ENCODE measurements at places on chromosomes 7 and 10.

DNA sequence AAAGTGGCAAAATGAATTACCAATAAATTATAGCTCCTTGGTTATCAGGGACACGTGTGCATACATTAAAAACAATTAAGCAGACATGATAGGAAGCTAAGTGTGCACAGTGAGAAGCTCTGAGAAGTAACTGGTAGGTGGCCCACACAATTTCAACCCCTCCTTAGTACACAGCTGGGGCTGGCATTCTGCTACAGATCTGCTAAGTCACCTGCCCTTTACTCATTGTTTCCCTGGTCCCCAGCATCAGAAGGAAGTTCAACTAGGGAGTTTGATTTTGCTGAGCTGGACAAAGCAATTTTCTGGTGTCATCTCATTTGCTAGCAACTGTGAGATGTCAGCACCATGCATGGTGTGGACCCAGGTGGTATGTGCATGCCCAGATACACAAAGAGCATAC is 424.1 kb upstream of the NPVF start:
- DNase-seq = no peak

DNA sequence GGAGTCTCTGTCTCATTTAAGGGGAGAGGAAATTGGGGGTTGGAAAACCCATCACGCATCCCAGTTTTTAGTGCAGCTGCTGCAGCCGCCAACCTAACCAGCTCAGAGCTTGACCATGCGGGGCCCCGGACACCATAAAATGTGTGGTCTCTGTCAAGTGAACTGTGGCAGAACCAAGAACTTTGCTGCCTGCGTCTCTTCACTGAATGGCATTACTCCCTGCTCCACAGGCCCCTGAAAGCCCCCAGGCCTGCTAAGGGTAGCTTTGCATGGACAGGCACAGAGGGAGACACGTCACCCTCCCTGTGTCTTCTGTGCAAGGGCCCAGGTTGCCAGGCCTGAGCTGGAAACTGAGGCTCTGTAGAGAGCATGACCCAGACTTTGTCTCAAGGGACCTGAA is 144.6 kb upstream of the GPR26 start:
- no peak for DNase-seq

DNA sequence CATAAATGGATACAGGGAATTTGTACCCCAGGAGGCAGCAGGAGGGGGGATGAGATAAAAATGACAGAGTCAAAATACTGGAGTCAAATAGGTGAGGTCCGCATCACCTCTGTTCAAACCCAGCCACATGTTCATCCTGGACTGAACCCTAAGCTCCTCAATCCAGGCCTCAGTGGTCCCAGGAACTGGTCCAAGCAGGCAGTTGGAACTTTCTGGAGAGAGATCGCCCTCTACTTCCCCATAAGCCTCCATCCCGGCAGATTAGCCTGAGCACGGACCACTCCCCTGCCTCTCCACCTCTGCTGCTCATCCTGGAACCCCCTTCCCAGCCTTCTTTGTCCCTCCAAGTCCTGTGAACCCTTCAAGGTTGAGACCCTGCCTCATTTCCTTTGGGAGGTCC is 959.7 kb upstream of the ZNF722 start:
- no peak for DNase-seq

DNA sequence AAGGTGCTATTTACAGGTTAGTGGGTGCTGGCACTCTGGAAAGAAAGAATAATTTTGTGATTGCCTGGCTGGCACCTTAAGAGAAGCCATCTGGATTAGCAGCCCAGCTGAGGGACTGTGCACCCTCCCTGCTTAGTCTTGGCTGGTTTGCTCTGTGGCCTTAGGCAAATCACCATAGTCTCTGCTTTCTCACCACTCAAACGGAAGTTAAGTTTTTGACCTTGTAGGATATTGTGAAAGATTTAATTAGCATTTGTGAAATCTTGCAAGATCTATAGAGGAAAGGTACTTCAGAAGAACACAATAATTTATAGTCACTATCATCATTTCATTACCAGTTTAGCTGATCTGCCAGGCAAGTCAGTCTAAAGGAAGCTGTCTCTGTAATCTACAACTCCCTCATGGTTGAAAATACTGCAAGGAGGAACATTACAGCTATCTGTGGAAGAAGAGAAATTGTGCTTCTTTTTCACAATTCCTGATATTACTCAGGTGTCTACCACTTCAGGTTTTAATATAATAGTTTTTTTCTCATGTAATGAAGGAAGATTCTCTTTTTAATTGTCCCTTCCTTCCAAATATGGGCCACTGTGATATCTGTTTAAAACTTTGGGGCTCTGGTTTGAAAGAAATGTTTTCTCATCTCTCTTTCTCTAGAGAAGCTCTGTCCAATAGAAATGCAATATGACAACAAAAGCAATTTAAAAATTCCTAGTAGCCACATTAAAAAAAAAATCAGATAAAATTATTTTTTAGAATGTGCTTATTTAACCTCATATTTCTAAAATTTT is 219.6 kb downstream of the PTEN start:
- DNase-seq = no peak
